ENCODE measurements at places on chromosomes 7 and 10.

- DNase-seq: no peak
Observed at GRCh38 chr10:51510231-51510630, 189.2 kb downstream of the CSTF2T start.

GRCh38 chr7:73786588-73786987, 16.5 kb upstream of the CLDN3 start:
- DNase-seq: no peak

DNA sequence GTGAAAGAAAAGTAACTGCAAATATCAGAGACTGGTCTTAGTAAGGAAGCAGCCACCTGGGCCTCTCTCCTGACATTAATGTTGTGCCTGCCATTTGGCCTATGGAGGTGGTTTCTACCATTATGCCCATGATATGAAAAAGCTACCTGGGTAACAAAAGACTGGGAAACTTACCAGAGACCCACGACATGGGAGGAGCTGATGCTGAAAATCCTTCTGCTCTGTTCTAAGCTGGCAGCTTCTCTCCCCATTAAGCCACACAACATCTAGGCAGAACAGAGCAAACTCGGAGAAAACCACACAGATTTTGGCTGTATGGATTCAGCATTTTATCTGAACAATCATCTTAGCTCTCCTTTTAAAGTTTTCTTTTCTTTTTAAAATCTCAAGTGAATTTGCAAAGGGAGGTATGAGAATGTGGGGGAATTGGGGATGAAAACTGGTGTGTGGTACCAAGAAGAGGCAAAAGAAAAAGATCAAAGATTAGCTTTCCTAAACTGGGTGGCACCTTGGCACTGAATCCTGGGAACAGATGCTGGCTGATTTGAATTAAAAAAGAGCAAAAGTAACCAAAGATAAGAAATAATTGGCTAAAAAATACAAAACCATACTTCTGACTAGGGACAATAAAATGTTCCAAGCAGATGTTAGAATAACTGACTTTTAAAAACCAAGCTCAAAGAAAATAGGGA, 128.6 kb upstream of the ANKRD1 start:
- DNase-seq: no peak

- DNase-seq: no peak
Observed at GRCh38 chr7:26858735-26859134, 5.7 kb downstream of the SKAP2 start.

DNA sequence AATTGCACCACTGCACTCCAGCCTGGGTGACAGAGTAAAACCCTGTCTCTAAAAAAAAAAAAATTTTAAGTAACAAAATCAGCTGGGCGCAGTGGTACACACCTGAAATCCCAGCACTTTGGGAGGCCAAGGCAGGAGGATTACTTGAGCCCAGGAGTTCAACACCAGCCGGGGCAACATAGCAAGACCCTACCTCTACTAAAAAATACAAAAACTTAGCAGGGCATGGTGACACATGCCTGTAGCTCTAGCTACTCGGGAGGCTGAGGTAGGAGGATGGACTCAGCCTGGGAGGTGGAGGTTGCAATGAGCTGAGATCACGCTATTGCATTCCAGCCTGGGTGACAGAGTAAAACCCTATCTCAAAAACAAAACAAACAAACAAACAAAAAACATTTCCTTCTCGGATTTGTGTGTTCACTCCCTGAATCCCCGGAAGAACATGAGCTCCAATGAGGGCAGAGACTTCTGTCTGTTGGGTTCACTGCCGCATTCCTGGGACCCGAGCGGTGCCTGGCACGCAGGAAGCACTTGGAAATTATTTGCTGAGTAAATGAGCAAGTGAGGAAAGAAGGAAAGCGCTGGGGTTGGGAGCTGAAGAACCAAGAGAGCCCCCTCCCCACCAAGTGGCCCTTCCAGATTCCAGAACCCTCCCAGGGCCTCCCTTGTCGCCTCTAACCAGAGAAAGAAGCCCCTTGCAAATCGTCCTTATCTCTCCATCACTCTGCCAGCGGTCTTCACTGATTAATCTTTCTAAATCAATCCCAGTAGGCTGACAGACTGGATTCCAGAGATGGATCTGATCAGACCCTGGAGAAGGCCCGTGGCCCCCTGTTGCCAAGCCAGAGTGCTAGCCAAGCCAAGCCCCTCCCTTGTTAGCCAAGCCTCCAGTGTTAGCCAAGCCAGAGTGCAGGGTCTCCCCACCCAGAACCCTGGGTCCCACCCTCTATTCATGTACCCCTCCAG, 6.2 kb downstream of the TNRC18 start:
- no peak for DNase-seq

GRCh38 chr10:99849057-99849456, 66.6 kb downstream of the ABCC2 start:
- no peak for DNase-seq

- DNase-seq: no peak
Observed at GRCh38 chr10:124126145-124126982, 33.0 kb upstream of the CHST15 start.

GRCh38 chr10:49207936-49208487, 19.8 kb upstream of the TMEM273 start:
- no peak for DNase-seq

GRCh38 chr7:52958621-52959140, 76.8 kb upstream of the POM121L12 start:
- no peak for DNase-seq

- DNase-seq: no peak
Observed at GRCh38 chr10:11145495-11145855, 127.8 kb downstream of the CELF2 start.

DNA sequence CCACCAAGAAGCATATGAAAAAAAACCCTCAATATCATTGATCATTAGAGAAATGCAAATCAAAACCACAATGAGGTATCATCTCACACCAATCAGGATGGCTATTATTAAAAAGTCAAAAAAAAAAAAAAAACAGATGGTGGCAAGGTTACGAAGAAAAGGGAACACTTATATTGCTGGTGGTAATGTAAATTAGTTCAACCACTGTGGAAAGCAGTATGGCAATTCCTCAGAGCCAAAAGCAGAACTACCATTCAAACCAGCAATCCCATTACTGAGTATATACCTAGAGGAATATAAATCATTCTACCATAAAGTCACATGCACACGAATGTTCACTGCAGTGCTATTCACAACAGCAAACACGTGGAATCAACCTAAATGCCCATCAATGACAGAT, 46.0 kb downstream of the CNOT4 start:
- DNase-seq: no peak

DNA sequence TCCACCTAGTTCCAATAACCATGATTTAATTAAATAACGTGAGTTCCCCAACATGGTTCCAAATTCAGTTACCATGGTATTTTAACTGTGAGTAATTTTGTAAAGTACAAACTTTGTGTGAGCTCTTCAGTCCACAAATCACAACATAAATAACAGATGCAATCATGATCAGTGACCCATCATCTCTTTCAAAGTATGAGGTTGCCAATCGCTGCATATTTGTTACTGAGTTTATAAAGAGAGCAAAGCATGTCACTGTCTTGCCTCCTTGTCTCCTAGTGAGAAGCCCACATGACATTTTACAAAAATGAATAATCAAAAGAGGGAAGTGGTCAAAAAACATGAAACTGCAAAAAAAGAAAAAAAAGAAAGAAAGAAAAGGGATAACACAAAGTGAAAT, 69.1 kb upstream of the PDSS1 start:
- DNase-seq: no peak

Data from pons (tissue), 1 donor.